CD4-positive, alpha-beta T cell treated with Interleukin-15 for 4 hours (primary cell): ENCODE measurements at places on chromosomes 2 and 18.

DNA sequence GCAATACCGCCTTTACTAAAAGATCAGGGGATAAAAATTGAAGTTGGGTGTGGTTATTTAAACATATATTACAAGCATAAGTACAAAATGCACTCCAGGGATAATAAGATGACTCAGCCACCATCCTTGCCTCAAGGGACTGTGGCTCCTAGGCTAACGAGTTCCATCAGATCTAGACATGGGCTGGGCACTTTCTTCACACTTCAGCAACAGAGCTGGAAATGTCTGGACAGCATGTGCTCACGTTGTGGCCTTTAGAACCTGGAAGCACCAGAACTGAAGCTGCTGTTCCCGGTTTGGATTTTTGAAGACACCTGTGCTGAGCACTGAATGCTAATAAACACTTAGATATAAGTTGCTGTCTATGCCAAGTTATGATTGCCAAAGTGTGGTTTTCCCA, 384.2 kb upstream of the SALL3 start:
- no peak for DNase-seq

GRCh38 chr2:3320910-3321605, 56.6 kb downstream of the EIPR1 start:
- DNase-seq = no peak

DNA sequence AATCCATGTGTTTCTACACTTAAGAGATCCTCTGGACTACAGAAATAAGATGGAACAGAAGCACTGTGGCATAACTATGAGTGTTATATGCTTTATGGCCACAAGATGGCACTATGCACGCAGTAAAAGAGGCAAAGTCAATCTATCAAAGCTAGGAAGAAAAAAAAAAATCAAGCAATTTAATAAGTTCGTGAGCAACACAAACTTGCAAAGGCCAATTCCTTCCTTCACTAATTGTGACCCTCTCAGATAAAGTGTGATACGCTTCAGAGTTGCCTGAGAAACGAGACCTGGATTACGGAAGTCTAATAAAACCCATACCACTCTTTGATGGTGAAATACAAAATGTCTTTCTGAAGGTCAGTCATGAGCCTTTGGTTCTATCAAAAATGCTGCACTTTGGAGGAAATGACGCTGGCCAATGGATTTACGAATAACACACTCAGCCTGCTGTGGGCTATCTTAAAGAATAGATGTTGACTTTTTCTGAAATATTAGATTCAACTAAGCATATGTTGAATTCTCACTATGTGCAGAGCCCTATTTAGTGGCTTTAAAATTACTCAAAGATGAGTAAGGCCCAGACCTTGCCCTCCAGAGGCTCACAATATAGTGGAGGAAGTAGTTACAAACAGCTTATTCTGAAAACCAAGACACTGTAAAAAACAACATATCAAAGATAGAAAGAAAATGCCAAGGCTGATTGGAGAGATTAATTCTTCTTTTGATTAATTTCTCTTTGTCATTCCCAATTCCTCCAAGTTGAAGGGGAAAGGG, 35.5 kb upstream of the TTR start:
- DNase-seq = peak; percentile 54

GRCh38 chr2:206615417-206616089, 26.7 kb upstream of the FAM237A start:
- no peak for DNase-seq

DNA sequence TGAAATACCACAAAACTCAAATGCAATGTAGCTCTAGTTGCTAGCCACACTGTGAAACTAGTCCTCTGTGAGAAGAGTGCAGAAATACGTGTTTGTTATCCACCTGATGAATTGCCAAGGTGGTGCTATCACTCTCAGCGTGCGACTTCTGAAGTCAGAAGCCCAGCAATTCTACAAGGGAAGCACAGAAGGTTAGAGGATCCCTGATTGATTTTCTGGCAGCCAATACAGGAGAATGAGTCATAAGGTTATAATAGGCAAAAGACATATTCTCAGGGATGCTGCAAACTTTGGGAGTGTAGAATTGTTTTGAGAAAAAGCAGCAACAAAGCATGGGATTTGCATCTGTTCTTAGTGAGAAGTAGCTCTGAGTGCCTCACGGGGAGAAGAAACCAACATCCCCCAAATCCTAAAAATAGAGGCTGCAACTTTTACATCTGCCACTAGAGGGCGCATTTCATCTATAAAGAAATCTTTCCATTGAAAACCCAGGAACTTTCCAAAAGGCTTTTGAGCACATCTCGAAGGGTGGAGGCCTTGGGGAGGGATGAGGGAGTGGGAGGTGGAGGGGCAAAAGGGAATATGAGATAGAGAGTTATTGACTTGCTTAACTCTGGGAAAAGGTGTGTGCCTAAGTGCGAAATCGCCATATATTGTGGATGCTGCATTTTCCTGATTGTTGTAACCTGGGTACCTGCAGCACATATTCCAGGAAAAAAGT, 78.0 kb downstream of the TMEM182 start:
- DNase-seq = peak; percentile 40

DNA sequence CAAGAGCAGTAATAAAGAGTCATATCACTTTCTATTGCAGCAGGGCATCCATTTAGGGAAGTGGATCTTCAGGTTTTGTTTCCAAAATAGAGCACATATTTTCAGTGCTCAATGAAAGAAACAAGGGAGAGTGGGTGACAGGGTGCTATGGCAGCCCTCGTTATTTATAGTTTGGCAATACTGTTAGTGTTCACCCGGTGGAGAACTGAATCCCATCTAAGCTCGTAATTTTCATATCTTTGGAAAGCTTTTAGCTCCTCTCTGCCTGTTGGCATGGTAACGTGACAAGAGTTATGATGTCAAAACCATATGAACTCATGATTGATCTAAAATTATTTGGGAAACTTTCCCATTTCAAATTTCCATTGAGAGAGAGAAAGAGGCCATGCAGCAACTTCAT, 331.9 kb downstream of the LRRTM1 start:
- DNase-seq = no peak

DNA sequence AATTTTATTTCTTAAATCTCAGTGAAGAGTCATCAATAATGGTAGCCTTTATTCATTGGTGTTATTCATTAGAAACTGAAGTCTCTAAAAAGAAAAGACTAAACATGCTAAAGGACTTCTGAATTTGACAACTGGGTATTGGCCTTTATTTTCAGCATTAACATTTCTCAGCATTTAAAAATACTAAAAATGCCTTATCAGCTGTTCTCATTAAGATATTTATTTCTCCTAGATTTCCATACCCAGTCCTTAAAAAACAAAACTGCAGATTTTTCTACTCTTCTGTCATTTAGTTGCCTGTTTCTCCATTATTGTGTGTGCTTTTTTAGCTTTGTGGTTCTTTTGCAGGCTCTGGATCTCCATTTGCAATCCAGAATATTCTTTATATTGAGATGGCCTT, 31.2 kb upstream of the METAP1D start:
- DNase-seq = no peak

DNA sequence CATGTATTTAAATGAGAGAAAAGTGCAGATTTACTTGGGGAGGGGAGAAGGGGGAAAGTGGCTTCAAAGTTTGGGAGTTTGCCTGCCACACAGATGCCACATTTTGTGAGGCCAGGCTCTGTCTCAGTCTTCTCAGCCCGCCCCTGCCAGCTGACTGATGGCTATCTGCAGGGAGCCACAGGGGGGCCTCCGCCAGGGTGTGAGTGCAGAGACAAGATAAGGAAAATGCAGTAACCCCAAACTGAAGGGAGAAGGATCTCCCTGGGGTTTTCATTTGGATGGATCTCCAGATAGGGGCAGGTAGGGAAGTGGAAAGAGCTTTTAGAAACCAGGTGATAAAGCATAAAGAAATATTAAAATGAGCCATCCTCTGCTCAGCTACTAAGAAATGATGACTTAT, 128.8 kb downstream of the ZNF521 start:
- no peak for DNase-seq

GRCh38 chr2:61789807-61790602, 63.9 kb downstream of the FAM161A start:
- DNase-seq = no peak

GRCh38 chr2:20443276-20443920, 3.5 kb upstream of the RHOB start:
- peak; percentile 37 for DNase-seq

GRCh38 chr2:120693121-120693520, 42.5 kb upstream of the GLI2 start:
- DNase-seq = no peak
